Mucosa of descending colon (tissue), 3 donors: ENCODE measurements at places on chromosomes 13 and 19. TPM values are rescaled to one million over a fixed set of nuclear protein-coding genes. Genes with fewer than 3 reads are reported as not detected.

- DNase-seq = no peak
Measured at GRCh38 chr13:50464349-50465251, 378.9 kb downstream of the DLEU7 start.

Gene SMIM17
- 0.47 TPM for total RNA-seq

Gene CEACAM6
- total RNA-seq = 1,767 TPM

Gene SIAH3
- total RNA-seq = 0.06 TPM

DNA sequence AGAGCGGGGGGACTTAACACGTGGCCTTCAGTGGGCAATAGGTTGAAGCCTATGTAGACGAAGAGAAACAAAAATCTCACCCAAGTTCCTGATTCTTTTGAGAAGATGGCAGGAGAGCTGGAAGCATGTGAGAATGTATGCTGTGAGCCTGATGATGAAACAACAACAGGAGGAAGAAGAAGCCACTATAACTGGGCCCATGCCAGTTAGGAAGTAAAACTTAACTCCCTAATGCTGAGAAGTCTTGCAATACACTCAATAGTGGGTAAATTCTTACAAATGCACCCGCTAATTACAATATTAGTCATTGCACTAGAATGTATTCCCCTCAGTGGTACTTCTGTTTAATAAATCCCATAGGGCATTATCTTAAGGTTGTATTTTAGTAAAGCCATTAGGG, 9.1 kb downstream of the PCDH17 start:
- no peak for DNase-seq

DNA sequence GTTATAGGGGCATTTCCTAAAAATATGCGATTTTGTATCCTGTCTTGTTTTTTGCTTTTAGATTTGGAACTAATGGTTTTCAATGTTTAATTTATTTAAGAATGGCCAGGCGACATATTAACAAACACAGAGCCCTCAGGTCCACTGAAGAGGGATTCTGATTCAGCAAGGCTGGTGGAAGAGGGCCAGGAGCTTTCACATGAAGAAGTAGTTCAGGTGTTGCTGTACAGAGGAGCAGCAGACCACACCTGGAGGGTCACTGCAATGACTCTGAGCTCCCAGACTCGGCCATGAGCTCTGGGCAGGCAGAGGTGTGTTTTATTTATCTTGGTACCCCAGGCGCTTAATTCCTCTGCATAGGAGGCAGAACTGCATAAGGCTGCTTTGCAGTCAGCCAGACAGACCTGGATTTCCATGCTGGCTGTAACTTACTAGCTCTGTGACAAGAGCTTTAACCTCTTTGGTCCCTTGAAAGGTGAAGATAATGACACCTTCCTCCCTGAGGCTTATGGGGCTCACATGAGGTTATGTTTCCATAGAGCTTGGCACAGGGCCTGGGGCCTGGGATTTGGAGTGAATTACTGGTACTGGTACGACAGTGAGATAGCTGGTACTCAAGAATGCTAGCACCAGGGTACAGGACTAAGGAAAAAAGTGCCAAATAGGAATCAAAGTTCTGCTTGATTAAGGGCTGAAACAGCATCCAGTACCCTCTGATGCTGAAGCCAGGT, 184.7 kb downstream of the OXGR1 start:
- no peak for DNase-seq

Gene ZNF682
- 4.7 TPM for total RNA-seq

- DNase-seq = no peak
Measured at GRCh38 chr19:52336791-52337381, 843 bp downstream of the ZNF610 start.

GRCh38 chr19:51552996-51553725, 17.9 kb upstream of the ZNF175 start:
- peak; percentile 86 for DNase-seq

Gene CCL25
- total RNA-seq = not detected

GRCh38 chr19:18119717-18120105, 22.1 kb downstream of the MAST3 start:
- DNase-seq = no peak

Gene ICAM5
- total RNA-seq = 1.4 TPM

Gene MBD3L5
- not detected for total RNA-seq

DNA sequence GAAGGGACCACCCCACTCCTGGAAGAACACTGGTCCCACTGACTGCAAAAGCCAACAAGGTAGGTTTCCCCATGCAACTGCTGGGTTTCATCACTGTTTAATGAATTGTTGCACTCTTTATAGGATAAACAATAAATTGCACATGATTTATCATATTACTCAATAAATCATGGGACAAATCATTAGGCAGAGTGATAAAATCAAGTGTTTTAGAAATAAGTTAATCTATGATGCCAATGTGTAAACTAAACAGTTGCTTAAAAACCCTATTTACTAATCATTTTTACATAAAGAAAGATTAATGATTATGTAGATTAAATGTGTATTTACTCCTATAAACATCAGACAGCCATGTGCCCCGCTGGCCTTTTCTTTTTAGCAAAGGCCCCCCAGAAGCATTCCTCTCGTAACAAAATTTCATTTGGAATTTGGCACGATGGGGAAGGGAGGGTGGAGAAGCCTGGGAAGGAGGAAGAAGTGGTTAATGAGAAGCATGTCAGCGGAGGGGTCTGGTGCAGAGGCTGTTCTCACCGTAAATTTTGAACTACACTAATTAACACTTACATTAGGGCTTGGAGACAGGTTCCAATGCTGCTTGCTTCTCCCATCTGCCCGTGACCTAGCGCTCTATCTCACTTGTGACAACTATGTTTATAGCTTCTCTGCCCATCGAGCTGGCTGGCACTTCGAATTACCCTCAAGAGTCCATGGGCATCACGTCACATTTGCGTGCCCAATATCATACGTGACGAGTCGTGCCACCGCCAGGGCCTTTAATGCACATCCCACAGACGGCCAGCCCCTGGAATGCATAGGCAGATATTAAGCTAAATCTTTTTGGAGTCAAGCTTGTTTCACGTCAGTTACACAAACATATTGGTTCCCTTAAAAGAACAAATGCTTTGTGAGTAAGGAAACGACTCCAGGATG, 357.7 kb upstream of the TSHZ3 start:
- no peak for DNase-seq

GRCh38 chr13:107734891-107735625, 480.3 kb downstream of the LIG4 start:
- no peak for DNase-seq

DNA sequence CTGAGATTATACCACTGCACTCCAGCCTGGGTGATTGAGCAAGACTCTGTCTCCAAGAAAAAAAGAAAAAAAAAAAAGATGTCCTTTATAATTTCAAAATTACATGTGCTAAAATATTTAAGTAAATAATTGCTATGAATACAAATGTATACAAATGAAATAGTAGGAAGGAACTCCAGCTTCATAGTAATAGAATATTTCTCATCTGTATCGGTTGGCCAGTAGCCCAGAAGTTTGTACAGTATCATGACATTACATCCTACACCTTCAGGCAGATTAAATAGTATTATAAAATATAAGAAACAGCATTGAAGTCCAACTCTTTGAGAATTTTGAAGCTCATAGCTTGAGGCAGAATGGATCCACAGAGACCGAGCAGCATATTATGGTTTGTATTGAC, 36.5 kb upstream of the CLDN10 start:
- DNase-seq = no peak

DNA sequence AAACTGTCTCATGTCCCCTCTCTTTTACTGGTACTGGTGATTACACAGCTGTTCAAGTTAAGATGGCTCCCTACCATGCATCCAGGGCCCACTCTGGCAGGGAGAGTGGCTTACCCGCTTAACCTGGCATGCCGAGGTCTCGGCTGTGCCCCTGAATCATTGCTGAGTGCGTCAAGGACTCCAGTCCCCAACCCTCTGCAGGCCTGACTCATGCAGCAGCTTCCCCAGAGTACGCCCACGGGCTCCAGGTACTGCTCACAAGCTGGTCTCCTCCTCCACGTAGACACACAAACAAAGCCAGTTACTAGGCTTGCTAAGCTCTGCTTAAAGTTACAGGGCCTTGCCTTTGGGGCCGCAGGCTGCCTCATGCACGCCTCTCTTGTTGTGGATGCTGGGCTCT, 447.4 kb downstream of the COG6 start:
- peak; percentile 48 for DNase-seq

GRCh38 chr13:45851171-45851921, at the start of gene SIAH3:
SIAH3 (minus strand) TSS chr13:45851753; CDS start chr13:45851629, 124 bp downstream.
- DNase-seq = peak; percentile 24

Gene KLK12
- total RNA-seq = 1.0 TPM

Gene BLVRB
- total RNA-seq = 70.9 TPM

DNA sequence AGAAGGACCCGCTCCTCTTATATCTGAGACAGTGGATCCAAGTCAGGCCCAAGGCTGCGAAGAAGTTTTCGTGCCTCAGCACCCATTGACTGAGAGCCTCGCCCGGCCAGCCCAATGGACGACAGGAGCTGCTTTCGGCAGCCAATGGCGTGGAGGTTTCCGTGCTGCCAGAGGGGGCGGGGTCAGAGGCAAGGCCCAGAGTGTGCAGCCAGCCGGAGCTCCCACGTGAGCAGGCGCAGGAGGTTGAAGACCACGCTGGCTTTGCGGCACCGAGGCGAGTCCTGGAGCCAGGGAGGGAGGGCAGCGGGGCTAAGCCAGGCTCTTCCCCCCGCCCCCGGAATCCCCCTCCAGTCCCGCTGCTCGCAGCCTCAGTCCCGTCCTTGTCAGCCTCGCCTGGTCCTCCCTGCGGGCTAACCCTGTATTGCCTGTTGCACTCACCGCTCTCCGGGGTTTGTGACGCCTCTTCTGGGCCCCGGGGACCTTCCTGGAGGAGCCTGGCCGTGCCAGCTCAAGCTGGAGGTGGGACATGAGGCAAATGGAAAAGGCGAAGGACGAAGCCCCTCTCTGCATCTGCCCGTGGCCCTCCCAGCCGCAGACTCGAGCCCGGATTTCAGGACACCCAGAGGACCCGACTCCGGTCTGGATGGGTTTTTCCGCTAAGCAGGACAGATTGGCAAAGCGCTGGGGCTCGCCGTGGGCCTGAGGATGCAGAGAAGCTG, 1.5 kb downstream of the IFNL4 start:
- DNase-seq = peak; percentile 29

- DNase-seq = no peak
Measured at GRCh38 chr13:98111168-98112098, 31.5 kb upstream of the FARP1 start.

Gene ZNF667
- total RNA-seq = 10.5 TPM

Gene ARHGAP35
- 85.3 TPM for total RNA-seq

GRCh38 chr19:7617735-7618134, 11.6 kb downstream of the XAB2 start:
- DNase-seq = no peak

Gene SERP2
- 6.0 TPM for total RNA-seq

DNA sequence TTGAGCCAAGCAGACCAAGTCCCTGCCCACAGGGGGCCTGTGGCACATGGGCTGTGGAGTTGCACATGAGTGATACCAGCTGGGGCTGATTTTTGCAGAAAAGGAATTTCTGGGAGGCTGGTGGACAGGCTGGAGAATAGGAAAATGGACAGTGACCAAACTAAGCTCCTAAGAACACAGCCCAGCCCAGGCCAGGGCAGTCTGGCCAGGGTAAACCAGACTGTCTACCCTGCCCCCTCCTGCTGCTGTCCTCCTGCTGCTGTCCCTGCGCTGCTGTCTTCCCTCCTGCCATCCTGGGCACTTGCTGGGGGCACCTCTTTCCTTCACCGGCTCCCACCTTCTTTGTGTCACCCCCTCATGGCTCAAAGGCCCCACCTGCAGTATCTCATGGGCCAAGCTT, 219.2 kb downstream of the ZIC5 start:
- no peak for DNase-seq

Gene TUBA3C
- total RNA-seq = not detected

GRCh38 chr19:5825178-5825577, 14.3 kb downstream of the FUT6 start:
- no peak for DNase-seq

DNA sequence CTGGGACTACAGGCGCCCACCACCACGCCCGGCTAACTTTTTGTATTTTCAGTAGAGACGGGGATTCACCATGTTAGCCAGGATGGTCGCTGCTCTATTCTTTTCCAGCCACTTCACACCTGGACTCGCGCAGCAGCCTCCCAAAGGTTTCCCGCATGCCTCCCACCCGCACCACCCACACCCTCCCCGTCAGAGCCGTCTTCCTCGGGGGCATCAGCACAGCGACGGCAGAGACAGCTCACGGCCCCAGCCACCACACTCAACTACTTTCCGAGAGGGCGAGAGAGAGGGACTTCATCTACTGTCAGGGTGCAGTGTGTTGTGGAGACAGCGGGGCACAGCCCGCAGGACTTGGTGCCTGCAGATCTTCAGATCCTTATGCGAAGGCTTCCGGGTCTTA, 5.6 kb downstream of the ZNF787 start:
- DNase-seq = no peak
